ENCODE measurements at places on chromosomes 12 and 14.

- no peak for DNase-seq
These were observed 16.1 kb downstream of the TAMALIN start for GRCh38 chr12:52022841-52023181.

GRCh38 chr12:122501489-122501989 is 807 bp upstream of the ZCCHC8 start:
- DNase-seq: no peak

DNA sequence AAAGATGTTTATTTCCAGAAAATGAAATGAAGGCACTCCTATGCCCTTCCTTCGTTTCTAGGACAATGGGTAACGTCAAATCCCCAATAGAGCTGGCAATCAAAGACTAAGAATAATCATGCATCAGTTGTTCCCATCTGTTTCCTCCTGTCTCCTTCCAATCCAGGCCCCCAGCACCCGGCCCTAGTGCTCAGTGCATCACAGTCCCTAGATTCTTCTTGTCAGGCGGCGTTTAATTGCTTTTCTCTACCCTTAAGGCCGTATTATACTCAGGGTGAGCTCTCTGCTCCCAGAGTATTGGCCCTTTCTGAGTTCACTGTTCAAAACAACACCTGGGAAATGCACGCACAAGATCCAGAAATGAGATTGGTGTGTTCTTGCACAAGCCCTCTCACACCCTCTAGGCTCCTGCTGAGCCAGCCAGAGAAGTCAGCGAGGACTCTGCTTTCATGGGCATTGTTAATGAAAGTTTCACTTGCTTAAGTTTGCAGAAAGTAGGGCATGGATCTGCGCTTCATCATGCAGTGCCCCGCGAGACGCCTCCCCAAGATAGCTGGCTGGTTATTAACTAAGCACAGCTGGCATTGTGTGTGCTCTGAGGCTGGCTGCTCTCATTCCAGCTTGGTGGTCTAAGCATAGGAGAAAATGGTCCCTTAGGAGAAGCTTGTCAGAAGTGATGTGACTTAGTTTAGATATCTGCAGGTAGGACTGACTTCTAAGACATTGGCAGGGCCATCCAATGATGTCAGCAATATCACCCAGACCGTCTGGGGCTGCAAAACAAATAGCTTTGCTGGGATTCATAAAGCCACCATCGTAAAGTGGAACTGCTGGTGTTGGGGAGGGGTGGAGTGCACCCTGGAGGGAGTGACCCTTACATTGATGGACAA is 28.7 kb downstream of the CRACR2A start:
- no peak for DNase-seq

DNA sequence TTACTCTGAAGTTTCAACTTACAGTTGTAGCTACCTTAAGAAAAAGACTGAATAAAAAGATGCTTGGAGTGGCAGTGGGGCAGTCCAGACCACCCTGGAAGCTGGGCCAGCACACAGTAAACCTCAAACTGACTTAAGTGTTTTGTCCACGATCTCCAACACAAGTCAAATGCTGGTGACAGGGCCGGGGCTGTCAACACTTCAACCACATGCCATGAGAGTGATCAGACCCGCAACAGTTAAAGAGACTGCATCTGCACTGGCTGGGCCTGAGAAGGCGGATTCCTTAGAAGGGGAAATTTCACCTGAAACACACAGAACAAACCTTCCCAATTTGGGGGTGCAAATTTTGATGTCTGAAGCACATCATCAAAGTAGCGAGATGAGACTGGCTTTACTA is 223.5 kb upstream of the CAND1 start:
- no peak for DNase-seq

- DNase-seq: no peak
These were observed 19.3 kb downstream of the BRF1 start for GRCh38 chr14:105281371-105282097.

- DNase-seq: no peak
These were observed 457.1 kb downstream of the DAD1 start for GRCh38 chr14:22131749-22132476.

- no peak for DNase-seq
These were observed 41.6 kb upstream of the VASH1 start for GRCh38 chr14:76719666-76720065.

DNA sequence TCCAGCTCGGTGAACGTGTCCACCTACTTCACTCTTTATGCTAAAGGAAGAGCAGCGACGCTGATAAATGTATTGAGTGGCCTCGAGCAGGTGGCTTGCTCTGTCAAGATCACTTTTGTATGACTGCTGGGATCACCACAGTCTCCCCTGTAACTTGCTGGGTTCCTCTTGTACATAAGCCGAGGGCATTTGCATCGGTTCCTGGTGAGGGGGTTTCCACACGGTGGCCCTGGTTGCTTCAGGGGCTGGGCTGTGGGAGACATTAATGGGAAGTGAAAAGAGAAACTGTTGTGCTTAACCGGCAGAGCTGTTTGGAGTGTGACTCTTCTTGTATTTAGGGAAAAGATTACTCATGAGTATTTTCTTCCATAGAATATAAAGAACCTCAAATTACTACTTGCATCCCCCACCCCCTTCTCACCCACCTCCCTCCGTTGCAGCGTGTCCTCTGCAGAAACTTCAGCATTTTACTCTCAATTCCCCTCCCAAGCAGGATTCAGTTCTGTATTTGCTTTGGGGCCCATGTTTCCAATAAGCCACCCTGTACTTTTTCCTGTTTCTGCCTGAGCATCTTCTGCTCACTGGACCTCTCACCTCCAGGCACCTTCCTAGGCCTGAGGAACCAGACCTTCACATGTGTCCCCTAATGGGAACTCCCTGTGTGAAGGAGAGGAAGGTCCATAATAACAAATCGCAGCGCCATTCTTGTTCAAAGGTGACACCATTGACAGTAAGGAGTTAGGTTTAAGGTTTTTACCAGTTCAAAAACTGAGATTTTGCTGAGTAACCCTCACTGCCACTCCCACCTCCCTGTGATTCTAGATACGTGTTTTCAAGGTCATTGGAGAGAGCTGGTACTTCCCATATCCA is 187.0 kb downstream of the ETV6 start:
- DNase-seq: no peak

DNA sequence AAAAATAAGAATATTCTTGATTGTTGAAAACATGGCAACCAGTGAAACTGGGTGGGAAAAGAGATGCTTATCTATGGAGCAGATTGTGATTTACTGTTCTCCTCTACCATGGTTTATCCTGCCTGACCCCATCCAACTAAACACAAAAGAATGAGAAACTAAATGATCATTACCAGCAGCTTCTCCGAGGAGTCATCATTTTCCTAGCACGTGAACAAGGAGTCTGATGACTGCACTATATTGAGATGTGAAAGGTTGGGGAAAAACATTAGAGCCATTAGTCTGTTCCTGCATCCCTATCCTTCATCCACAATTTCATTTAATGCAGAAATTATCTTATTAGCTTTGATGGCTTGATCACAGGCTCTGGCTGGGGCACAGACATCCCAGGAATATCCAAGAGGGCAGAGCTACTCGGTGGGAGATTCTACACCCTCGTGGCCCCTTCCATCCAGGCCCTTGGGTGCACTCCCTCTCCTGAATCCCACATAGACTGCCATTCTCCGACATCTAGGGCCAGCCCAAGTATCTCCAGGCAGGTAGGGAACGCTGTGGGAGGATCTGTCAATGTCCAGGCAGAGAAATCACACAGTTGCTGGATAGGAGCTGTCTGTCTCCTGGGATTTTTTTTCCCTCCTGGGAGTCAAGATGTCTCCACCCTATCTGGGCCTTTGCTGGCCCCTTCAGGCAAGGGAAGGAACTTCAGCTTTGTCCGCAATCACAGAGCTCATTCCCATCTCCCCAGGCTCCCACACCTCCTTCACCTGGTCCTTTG is 43.3 kb upstream of the DHRS4 start:
- no peak for DNase-seq

- DNase-seq: no peak
These were observed 54.3 kb downstream of the SLC41A2 start for GRCh38 chr12:104903648-104904423.

- no peak for DNase-seq
These were observed 751.7 kb downstream of the NRXN3 start for GRCh38 chr14:78921856-78922255.

GRCh38 chr12:83823386-83824045 is 1089.1 kb downstream of the SLC6A15 start:
- no peak for DNase-seq

- no peak for DNase-seq
These were observed 435.4 kb upstream of the STXBP6 start for GRCh38 chr14:25485381-25485780.

- no peak for DNase-seq
These were observed 56.5 kb upstream of the DLK1 start for GRCh38 chr14:100670017-100670752.

DNA sequence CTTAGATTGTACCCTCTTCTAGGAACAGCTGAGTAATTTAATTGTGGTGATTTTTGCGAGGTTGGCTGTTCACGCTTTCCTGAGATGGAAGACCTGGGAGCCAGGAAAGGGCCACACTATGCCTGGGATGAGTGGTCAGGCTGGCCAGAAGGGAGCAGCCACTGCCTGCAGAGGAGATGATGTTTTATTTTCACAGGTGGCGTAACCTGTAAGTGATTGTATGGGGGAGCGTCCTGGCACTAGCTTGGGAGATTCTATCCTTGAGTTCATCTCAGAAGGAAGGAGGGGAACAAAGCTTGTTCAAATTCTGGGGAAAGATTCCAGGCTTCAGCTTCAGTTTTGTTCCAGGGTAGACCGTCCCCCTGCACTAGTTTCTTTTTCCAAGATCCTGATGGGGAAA is 1.2 kb downstream of the RPH3A start:
- no peak for DNase-seq

DNA sequence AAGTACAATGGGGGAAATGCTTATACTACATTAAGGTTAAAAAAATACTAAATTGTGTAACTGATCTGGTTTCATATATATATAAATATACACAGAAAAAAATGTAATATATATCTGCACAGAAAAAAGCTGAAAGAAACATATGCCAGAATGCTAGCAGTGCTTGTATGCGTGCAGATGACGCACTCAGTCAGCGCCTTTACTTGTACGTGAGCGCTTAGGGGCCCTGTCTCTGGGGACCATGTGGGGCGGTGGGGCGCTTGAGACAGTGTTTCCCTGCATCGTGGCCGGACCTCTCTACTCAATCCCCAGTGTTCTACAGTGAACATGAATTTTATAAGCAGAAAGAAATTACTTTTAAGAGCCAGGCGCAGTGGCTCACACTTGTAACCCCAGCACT is 7.0 kb downstream of the ANKRD9 start:
- DNase-seq: no peak

DNA sequence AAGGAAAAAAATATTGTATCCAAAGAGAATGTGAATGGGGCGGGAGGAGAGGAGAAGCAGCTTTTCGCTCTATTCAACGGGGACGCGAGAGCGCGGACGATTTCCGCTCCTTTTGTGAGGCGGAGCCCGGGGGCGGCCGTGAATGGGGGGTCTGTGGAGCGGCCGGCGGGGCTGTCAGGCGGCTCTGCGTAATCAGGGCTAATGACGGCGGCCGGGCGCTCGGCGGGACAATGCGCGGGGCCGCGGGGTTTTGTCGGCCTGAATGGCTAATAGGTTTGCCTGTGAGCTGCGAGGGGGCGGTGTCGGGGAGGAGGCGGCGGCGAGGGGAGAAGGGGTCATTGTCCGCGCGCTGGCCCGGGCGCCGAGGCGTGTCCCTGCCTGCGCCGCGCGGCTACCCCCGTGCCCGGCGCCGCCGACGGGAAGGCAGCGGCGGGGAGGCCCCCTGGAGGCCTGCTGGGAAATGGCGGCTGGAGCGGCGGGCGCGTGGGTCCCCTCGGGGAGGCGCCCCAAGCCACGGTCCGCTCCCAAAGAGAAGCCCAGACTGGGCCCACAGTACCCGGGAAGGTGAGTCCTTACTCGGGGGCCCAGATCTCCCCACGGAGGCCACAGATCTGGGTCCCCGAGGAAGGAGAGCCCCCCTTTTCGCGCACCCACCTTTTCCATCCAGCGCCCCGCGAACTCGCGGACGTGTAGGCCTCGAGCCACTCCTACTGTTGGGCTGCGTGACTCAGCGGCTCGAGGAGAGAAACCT is 6.0 kb downstream of the SIX6 start:
- DNase-seq: no peak

GRCh38 chr14:95034788-95035187 is 122.5 kb downstream of the DICER1 start:
- DNase-seq: no peak

DNA sequence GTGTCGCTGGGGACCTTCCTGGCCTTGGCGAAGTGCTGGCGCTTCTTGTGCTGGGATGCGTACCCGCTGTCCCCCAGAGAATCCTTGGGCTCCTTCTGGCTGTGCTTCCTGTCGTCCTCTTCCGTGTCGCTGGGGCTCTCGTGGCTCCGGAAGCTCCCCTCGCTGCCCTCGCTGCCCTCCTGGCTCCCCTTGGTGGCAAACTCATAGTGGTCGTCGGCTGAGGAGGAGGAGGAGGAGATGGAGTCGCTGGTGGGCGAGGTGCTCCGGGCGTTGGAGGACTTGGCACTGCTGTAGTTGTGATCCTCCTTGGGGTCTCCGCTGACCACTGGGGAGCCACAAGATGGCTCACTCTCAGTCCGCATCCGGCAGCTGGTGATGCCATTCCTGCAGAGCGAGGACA is 254.4 kb downstream of the FOXN3 start:
- no peak for DNase-seq

DNA sequence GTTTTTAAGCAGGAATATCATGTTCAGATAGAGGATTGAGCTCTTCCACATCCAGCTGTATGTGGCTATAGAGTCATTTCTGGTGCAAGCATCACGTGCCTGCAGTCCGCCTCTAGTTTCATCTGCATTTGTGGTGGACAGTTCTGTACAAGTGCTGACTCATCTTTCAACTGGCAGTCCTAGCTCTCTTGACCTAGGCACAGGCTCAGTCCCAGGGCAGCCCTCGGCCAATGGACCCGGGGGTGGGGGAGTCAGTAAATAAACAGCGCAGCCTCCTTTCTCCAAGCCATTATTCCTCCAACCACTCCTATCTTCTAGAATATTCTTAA is 41.8 kb upstream of the FRMD6 start:
- no peak for DNase-seq

DNA sequence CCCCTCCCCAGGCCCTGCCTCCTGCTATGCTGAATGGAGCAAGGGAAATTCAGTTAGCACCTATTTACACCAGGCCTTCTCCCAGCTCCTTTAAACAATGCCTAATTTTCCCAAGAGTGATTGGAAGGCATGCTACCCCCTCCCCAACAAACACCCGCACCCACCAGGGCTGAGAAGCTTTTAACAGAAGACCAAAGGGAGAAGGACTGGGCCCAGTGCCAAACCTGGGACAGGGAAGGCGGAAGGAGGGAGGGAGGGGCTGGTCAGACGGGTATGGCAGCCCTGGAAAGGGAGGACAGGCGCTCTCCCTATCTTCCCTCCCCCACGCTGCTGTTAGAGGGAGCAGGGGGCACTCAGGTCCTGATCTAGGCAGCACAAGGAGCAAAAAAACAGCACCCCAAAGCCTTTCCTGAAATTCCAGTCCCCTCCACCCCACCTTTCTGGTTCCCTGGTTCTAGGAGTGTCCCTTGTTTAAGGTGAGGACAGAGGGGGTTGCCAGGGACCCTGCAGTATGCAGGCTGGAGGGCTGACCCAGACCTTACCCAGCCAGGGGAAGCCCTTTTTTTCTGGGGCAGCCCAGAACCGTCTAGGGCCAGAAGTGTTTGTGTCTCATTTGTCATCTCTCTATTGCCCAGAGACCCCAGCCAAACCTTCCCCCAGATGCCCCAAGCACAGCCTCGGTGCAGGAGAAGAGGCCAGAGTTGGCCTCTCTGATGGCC is 2.4 kb upstream of the KRT8 start:
- no peak for DNase-seq
